ENCODE measurements at places on chromosomes 3 and 15. TPM values are rescaled to one million over a fixed set of nuclear protein-coding genes. Genes with fewer than 3 reads are reported as not detected.

DNA sequence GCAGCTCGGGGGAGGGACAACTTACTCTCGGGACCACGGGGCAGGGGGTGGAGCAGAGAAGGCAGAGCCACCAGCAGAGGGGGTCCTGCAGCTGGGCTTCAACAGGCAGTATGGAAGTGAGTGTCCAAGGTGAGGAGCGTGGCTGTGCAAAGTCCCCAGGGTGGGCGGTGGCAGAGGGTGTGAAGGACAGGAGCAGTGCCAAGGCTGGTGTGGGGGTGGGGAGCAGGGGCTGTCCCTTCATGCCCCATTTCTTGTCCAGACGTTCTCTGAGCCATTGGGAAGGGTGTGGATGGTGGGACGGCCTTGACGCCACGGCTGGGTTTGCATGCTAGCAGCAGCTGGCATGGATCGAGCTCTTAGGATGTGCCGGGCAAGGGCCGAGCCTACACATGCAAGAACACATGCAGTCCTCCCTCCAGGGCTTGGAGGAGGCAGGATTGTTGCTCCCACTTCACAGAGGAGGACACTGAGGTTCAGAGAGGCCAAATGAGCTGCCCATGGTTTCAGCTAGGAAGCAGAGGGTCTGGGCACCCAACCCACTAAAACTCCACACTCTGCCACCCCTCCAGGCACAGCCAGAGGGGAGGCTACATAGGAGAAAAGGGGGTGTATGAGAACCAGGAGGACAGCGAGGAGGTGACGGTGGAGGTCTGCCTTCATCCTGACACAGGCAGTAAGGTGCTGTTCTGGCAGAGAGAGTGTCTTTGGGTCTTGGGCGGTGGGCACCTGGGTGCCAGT is 93.6 kb downstream of the TBC1D2B start:
- H3K4me1 ChIP-seq = 0 out of 2 replicates have a peak, but pooled peaks cover 3% of the 10 kb centered on the region
- DNase-seq = no peak
- 0 out of 2 replicates have a peak overlapping the region, but pooled peaks have one; percentile 12 for H3K27ac ChIP-seq
- H3K27me3 ChIP-seq = no peaks in the 10 kb centered on the region
- H3K4me3 ChIP-seq = no peak overlapping the region

- H3K27ac ChIP-seq = no peak overlapping the region
- no peaks in the 10 kb centered on the region for H3K36me3 ChIP-seq
- no peak for DNase-seq
- H3K4me1 ChIP-seq = peaks cover 4% of the 10 kb centered on the region
Measured at GRCh38 chr3:69740103-69741021, 1.1 kb downstream of the MITF start.

Gene SKOR1
- 0.21 TPM for total RNA-seq

DNA sequence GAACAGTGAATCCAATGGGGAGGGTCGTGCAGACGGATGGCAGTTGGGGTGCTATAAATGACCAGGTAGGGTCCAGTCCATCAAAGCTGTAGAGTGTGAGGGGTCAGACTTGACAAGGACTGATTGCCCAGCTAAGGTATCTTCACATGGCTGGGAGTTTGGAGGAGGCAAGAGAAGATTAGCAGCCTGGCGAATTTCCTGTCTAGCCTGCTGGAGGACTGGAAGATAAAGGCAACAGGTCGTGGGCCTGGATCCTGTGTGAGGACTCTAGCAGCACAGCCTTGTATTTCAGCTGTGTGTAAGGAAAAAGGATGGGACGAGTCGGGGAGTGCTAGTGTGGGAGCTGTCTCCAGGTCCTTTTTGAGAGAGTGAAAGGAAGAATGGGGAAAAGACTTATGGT is 17.6 kb downstream of the CCR5AS start:
- no peak for DNase-seq
- no peaks in the 10 kb centered on the region for H3K27me3 ChIP-seq
- H3K4me3 ChIP-seq = no peak overlapping the region
- H3K4me1 ChIP-seq = no peaks in the 10 kb centered on the region
- no peak overlapping the region for H3K27ac ChIP-seq
- H3K36me3 ChIP-seq = no peaks in the 10 kb centered on the region

DNA sequence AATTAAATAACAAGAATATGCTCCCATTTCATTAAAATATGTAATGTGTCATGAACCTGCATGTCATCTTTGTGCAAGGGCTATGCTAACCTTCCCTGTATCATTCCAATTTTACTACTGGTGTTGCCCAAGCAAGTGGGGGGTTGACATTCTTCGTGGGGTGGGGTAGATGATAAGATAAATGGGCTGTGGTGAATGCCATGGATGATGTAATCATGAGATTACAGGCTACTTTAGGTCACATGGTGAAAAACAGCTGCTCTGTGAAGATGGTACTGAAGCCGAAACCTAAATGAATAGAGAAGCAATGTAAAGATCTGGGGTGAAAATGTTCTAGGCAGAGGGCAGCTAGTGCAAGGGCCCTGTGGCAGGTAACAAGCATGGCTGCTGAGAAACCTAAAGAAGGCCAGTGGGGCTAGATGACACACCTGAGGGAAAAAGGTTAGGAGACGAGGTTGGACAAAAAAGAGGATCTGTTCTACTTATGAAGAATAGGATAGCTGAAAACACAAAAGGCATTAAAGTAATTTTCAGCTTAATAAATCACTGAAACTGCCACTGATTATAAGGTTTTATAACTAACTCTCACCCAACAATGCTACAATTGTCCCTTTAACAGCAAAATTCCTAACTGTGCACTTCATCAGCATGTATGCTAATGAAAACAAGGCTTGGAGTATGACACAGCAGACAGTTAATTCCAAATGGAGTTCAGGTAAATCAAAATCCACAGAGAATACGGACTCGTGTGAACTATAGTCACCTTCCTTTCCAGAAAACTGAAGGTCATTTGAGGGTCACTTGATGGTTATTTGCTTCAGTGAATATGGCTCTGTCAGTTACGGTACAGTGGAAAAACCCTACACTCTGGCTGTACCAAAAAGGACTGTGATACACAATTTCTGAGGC is 35.0 kb downstream of the MTMR10 start:
- no peaks in the 10 kb centered on the region for H3K27me3 ChIP-seq
- H3K4me1 ChIP-seq = no peaks in the 10 kb centered on the region
- H3K36me3 ChIP-seq = peaks cover 9% of the 10 kb centered on the region
- DNase-seq = no peak

DNA sequence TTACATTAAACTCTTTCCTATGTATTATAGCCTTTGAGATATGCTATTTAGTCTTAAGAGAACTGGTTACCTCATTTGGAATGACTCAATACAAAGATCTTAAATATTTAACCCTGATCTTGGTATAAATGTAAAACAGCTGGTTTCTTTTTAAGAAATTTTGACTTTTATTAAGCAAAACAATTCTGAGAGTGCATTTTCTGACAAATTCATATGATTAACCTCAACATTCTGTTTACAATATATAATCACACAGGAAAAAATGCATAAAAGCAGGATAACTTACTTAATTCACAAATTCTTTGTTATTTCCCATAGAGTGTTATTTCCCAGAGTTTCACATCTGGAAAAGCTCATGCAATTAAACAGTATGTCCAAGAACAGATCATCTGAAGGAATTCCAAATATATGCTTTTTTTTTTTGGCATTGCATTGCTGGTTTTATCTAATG is 400.4 kb upstream of the THBS1 start:
- no peak for DNase-seq
- no peaks in the 10 kb centered on the region for H3K36me3 ChIP-seq
- H3K27ac ChIP-seq = no peak overlapping the region
- no peaks in the 10 kb centered on the region for H3K4me1 ChIP-seq

GRCh38 chr3:124063197-124063909 is 71.4 kb upstream of the ROPN1 start:
- no peak for DNase-seq
- H3K27me3 ChIP-seq = peaks cover 31% of the 10 kb centered on the region
- no peak overlapping the region for H3K27ac ChIP-seq
- H3K4me3 ChIP-seq = no peak overlapping the region
- no peaks in the 10 kb centered on the region for H3K36me3 ChIP-seq

Gene ILDR1
- total RNA-seq = not detected

Gene ZNF770
- 43.0 TPM for total RNA-seq

GRCh38 chr15:29003191-29003839 is 117.5 kb downstream of the APBA2 start:
- H3K4me3 ChIP-seq = no peak overlapping the region
- H3K36me3 ChIP-seq = no peaks in the 10 kb centered on the region
- DNase-seq = no peak
- no peaks in the 10 kb centered on the region for H3K4me1 ChIP-seq

Gene HDC
- not detected for total RNA-seq

GRCh38 chr15:32922541-32922940 is 204.7 kb downstream of the GREM1 start:
- no peaks in the 10 kb centered on the region for H3K4me1 ChIP-seq
- H3K36me3 ChIP-seq = no peaks in the 10 kb centered on the region
- H3K27me3 ChIP-seq = no peaks in the 10 kb centered on the region
- no peak overlapping the region for H3K27ac ChIP-seq
- H3K4me3 ChIP-seq = no peak overlapping the region

DNA sequence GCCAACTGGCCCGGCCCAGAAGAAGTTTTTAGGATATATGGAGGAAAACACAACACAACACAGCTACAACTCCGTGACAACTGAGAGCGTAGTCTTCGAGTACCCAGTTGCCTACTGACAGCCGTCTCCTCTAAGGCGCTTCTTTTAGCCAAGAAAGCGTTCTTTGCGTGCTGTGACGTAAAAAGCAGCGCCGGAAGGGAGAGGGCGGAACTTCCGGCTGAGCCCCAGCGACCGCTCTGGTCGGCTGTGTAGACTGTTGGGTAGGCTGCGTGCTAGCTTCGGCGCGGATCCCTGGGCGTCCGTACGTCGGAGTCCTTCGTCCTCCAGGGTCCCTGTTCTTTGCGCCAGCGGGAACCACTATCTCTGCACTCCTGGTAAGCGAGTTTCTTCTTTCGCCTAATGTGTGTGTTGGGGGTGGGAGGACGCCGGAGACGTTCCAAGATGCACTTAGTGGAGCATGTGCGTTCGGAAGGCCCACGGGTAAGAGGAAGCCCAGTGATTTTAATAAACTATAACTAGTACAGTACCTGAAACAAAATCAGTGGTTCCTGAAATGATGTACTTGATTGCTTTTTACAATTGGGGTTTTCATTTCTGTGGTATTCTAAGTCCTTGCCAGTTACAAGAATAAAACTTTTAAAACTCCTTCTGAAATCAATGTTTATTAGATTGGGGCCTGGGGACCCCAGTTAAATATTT is at the start of gene TRMT10C:
Gene TRMT10C, plus strand, starts transcription at position 239 of the 699 bp plus-strand sequence. CDS start 2,914 bp downstream, outside the sequence.
- peak; percentile 85 for DNase-seq
- H3K27ac ChIP-seq = peak within 1 kb of the TSS; percentile 98
- H3K36me3 ChIP-seq = peaks cover 17% of the 10 kb centered on the region
- H3K4me3 ChIP-seq = peak within 1 kb of the TSS; percentile 92
- H3K4me1 ChIP-seq = peaks cover 17% of the 10 kb centered on the region
- H3K27me3 ChIP-seq = no peaks in the 10 kb centered on the region

DNA sequence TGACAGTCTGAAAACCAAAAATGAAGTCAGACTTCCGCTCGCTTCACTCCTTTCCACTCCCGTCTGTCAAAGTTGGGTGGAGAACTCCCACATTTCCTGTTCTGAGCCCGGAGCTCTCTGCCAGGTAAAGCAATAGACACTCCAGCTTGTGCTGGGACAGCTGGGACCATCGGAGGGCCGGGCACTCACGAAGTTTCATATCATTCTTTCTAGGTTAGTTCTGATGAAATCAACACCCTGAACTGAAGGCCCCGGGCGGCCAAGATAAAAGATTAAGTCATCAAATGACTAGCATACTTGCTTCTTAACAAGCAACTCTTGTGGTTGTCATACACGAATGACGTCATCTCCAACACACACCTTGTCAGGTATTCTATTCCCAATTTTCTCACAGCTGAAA is 42.1 kb downstream of the MAGI1 start:
- H3K27me3 ChIP-seq = no peaks in the 10 kb centered on the region
- no peak for DNase-seq
- no peak overlapping the region for H3K27ac ChIP-seq

Gene CCDC39
- total RNA-seq = not detected

GRCh38 chr3:9598783-9599387 is 45.3 kb upstream of the LHFPL4 start:
- no peak for DNase-seq
- H3K4me3 ChIP-seq = no peak overlapping the region
- no peaks in the 10 kb centered on the region for H3K27me3 ChIP-seq

DNA sequence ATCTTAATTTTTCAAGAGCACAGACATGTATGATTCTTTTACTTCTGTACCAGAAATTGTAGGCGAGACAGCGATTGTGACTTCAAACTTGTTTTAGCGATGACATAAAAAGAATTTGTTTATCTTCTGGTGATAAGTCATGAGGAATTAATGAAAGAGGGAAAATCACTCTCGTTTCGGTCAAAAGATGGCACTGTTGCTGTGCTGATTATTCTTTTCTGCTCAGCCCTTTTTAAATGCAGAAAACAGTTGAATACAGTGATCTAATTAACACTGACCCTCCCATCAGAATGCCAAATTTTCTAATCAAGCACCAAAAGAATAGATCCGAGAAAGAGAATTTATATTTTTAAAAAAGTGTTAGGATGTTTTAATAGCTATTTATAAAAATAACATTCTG is 52.6 kb downstream of the NSUN3 start:
- H3K36me3 ChIP-seq = no peaks in the 10 kb centered on the region
- no peaks in the 10 kb centered on the region for H3K27me3 ChIP-seq
- H3K27ac ChIP-seq = no peak overlapping the region

- peaks cover 5% of the 10 kb centered on the region for H3K27me3 ChIP-seq
- peaks cover 23% of the 10 kb centered on the region for H3K4me1 ChIP-seq
- no peaks in the 10 kb centered on the region for H3K36me3 ChIP-seq
- no peak for DNase-seq
- H3K4me3 ChIP-seq = no peak overlapping the region
Measured at GRCh38 chr15:31296646-31297574, 29.7 kb upstream of the KLF13 start.

- no peak overlapping the region for H3K4me3 ChIP-seq
- no peak overlapping the region for H3K27ac ChIP-seq
- DNase-seq = no peak
Measured at GRCh38 chr15:25554640-25555039, 115.8 kb upstream of the UBE3A start.

GRCh38 chr3:20575146-20575545 is 389.1 kb upstream of the SGO1 start:
- H3K36me3 ChIP-seq = no peaks in the 10 kb centered on the region
- H3K27ac ChIP-seq = no peak overlapping the region
- no peaks in the 10 kb centered on the region for H3K27me3 ChIP-seq
- DNase-seq = no peak
- H3K4me1 ChIP-seq = no peaks in the 10 kb centered on the region

All from Panc1 (cell line).